NCI-H1417 treated with DMSO at 0.1 percent for 48 hours (cell line): ENCODE measurements at places on chromosomes 11 and 22.

DNA sequence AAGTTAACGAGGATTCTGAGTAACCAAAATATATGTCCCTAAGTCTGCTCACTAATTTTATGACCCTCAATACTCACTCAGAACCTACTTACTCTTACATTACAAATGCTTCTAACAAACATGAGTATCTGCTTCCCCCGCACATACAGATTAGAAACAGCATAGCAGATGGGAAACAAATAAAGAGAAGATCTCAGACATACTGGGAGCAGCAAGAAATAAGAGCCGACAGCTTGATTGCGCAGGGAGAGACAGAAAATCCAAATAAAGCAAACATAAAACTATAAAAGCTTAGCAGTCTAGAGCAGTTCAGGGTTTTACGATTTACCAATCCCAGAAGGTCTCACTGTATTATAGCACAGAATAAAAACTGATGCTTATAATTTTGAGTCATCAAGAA, 89.1 kb upstream of the DBX1 start:
- DNase-seq: no peak

DNA sequence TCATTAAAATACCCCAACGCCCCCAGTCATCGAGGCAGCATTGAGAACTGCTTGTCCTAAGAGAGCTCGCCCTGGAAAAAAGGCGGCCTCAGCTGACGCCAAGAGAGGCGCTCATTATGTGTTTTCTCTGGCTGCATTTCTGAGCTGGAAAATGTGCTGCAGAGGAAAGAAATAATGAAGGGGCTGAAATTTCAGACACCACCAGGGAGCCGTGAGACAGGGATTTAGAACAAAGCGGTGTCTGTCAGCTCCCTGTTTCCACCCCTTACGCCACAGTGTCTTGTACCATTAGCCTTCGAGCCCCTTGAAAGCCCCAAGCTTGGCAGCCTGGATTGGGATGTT, 14.4 kb downstream of the USH1C start:
- DNase-seq: no peak

DNA sequence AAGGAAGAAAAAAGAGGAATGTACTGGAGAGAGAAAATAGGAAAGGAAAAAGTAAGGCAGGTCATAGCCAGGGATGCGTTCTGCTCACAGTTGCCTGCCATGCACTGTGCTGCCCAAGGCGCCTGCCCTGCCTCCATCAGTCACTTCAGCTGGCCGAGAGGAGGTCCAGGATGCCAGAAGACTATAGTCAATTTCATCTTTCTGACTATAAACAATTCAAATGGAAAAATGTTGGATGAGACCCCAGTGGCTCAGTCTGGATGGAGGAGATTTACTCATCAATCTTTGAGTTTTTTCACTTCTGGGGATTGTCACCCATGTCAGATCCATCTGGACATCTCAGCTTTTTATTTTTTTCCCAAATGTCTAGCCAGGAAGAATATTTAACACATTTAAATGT, 36.7 kb upstream of the CLMP start:
- no peak for DNase-seq

DNA sequence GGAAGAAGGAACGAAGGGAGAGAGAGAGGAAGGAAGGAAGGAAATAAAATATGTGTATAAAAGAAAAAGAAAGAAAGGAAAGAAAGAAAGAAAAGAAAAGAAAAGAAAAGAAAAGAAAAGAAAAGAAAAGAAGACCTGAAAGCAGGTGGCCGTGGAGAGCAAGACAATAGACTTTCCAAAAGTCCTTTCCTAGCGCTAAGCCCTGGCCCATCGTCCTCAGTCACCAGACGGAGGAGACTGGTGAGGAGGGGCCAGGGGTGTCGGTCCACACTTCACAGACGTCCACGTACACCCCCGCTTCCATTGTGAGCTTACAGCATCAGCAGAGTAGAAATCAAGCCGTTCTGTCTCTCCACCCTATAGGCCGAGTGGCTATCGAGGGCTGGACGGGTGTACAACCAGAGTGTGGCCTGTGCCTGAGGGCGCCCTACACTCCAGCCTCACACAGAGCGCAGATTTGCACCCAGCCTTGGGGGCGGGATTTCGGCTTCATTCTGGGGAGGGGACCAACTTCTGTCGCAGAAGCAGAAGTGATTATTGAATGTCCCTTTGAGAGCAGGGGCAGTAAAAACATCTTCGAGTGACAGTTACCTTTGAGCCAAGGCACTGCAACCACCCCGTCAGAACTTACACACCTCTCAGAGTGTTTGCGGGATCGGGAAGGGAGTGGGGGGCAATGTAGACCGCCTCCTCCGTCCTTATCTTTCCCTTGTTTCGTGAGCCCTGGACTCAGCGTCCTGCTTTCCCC, 2.0 kb upstream of the BSX start:
- no peak for DNase-seq

- DNase-seq: no peak
Measured at GRCh38 chr22:36520423-36520822, 8.5 kb downstream of the EIF3D start.

GRCh38 chr11:61160487-61161189, 588 bp downstream of the VPS37C start:
- DNase-seq: no peak

GRCh38 chr11:75779960-75780359, 11.4 kb downstream of the DGAT2 start:
- DNase-seq: no peak

DNA sequence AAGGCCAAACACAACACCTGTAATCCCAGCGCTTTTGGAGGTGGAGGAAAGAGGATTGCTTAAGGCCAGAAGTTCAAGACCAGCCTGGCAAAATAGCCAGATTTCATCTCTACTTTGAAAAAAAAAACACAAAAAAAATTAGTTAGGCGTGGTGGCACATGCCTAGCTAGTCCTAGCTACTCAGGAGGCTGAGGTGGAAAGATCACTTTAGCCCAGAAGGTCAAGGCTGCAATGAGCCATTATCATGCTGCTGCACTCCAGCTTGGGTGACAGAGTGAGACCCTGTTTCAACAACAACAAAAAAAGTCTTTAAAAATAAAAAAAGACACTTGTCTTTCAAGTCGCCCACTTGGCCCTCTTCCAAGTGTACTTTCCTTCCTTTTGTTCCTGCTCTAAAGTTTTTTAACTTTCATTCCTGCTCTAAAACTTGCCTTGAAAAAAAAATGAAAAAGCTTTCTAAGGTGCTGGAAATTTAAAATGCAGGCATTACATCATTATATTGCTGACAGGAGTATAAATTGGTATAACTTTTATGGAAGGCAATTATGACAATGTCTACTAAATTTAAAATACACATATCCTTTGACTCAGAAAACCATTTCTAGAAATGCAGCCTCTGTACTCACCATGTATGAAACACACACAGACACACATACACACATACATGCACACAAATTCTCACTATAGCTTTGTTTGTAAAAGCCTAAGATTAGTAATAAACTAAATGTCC, 12.7 kb downstream of the LIPT2 start:
- no peak for DNase-seq

DNA sequence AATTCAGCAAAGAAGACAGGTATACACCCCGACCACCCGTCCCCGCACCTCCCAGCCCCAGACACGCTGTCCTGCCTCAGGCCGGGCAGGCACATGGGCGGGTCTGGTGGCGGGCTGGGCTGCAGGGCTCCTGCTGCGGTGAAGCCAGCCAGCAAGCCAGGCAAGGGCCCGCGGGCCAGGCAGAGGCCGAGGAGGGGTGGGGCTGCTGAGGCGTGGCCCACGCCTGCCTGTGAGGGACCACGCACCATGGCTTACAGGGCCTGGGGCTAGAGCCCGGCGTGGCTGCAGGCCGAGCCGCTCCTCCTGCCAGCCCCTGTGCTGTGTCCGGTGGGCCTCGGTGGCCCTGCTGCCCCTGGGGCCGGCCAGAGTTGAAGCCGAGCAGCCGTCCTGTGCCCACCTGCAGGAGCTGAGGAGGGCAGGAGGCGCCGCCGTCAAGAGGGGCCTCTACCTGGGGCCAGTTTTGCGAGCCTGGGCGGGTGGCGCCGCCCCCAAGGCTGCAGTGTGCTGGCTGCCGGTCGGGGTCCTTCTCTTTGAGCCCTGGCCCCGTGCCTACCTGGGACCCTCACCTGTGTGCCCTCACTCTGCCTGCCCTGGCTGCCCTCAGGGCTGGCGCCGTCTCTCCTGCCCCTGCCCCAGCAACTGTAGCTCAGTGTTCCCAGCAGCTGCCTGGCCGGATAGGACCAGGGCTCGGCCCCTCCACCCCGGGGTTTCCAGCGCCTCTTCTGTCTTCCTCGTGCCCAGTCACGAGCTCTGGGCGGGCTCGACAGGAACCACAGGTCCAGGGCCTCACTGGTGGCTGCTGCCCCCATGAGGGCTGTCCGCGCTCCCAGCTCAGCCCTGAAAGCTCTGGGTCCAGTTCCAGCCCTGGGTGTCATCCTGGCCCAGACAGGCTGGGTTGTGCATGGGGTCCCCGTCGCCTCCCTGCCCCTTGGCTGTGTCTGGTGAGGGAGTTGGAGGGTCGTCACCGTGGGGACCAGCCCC, 38.4 kb downstream of the MOB2 start:
- no peak for DNase-seq

DNA sequence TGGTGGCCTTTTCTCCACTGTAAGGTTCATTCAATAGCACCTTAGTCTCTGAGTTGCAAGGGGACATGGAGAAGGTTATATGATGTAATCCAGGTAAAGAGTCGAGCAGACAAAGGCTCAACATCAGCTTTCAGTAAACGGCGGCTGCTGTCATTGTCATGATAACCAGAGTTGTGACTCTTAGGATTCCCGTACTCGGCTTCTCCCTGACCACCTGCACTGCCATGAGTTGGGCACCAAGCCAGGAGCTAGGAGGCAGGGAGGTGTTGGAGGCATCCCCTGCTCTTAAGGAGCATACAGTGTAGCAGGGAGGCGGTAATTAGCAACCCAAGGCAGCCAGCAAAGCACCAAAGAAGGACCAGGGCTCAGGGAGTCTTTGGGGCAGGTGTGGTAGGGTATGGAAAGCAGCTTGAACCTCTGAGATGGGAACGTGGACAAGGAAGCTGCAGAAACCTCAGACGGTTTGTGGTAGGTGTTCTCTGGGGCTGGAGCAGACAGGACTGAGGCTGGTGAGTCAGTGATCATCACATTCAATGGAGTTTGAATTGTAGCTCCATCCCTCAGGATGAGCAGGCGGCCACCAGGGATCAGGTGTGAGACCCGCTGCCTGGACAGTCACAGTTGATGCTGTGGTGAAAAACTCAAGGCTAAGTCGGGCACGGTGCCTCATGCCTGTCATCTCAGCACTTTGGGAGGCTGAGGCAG, 31.7 kb downstream of the LIF start:
- DNase-seq: no peak

GRCh38 chr11:33622806-33623205, 77.8 kb downstream of the C11orf91 start:
- DNase-seq: no peak

GRCh38 chr22:30626413-30626812, 9.2 kb upstream of the SLC35E4 start:
- no peak for DNase-seq
